ENCODE measurements at places on chromosomes 4 and X.

DNA sequence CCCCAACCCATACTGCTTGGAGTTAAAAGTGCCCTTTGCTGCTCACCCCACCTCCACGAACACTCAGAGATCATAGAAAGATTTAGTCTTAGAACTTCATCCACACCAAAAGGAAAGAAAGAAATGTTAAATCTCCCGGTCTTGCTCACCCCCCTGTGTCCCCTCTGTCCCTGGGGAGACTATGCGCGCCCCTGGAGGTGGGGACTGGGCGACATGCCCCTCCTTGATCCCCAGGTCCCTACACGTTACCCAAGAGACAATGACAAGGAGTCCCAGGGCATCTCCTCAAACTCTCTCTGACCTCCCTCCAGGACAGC is 620 bp downstream of the ITM2A start:
- DNase-seq = no peak

DNA sequence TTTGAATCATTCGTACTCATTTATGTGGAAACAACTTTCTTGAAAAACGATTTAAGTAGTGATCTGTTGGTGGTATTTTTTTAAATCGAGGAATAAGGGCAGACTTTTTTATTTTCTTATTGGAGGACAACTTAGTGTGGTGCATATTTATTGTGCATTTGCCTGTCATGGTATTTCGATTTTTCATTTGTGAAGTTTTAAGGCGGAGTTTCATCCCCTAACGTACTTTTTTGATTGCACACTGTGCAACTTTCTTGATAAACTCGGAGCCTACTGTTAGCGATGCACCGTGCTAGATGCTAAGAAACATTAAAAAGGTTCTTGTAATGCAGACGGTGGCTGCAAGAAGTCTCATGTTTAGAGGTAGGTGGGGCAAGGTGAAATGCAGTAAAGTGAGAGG is 1.4 kb downstream of the ZFX start:
- DNase-seq = no peak

GRCh38 chrX:119990556-119991004 is 47.0 kb upstream of the NKAP start:
- DNase-seq = no peak

DNA sequence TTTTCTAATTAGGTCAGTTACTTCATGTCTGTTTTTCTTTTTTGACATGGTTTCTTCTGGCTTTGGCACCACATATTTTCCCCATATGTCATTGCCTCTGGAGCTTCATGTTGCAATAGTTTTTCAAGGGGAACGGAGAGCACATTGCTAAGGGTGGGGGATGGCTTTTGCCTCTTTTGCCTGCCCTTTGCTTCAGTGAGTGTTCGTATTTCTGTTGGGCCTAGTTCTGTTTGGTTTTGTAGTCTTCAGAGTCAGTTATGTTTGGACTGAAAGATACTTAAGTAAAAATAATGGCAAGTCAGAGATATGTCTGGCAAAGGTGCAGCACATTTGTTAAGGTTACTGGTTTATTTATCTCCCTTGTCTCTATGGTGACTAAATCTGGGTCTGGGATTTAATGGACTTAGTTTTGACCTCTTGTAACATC is 29.1 kb downstream of the FHL1 start:
- no peak for DNase-seq

GRCh38 chr4:164396439-164396838 is 357.5 kb upstream of the SMIM31 start:
- no peak for DNase-seq

- DNase-seq = no peak
Measured at GRCh38 chr4:159363361-159363760, 260.5 kb downstream of the RAPGEF2 start.

GRCh38 chr4:80412322-80412721 is 76.8 kb downstream of the CFAP299 start:
- no peak for DNase-seq

GRCh38 chrX:38831949-38832348 is 30.7 kb downstream of the MID1IP1 start:
- DNase-seq = no peak

DNA sequence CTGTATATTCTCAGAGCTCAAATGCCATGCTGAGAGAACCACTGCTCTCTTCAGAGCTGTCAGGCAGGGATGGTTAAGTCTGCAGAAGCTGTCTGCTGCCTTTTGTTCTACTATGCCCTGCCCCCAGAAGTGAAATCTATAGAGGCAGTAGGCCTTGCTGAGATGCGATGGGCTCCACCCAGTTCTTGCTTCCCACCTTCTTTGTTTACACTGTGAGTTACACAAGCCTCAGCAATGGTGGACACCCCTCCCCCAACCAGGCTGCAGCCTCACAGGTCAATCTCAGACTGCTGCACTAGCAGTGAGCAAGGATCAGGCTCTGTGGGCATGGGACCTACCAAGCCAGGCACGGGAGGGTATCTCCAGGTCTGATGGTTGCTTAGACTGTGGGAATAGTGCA is 271.6 kb downstream of the CENPC start:
- no peak for DNase-seq

DNA sequence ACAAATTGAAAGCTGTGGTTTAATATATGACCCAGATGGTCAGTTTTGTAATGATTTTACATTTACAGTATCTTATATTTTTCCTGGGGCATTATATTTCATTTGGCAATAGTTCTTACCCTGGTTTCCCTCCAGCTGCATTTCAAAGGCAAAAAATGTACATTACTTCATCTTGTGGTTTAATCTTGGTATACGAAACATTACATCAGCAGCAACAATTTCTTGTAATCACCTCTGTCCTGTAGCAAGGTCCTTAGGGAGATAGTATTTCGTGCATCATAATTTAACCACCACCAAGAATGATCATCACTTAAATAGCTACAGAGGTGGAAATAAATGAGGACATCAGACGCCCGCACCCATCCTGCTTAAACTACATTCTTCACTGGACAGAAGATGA is 48.8 kb downstream of the HS6ST2 start:
- DNase-seq = no peak

GRCh38 chr4:187789078-187789477 is 206.5 kb upstream of the ZFP42 start:
- DNase-seq = no peak

- peak; percentile 17 for DNase-seq
Measured at GRCh38 chr4:2245787-2246275, 3.9 kb upstream of the HAUS3 start.

DNA sequence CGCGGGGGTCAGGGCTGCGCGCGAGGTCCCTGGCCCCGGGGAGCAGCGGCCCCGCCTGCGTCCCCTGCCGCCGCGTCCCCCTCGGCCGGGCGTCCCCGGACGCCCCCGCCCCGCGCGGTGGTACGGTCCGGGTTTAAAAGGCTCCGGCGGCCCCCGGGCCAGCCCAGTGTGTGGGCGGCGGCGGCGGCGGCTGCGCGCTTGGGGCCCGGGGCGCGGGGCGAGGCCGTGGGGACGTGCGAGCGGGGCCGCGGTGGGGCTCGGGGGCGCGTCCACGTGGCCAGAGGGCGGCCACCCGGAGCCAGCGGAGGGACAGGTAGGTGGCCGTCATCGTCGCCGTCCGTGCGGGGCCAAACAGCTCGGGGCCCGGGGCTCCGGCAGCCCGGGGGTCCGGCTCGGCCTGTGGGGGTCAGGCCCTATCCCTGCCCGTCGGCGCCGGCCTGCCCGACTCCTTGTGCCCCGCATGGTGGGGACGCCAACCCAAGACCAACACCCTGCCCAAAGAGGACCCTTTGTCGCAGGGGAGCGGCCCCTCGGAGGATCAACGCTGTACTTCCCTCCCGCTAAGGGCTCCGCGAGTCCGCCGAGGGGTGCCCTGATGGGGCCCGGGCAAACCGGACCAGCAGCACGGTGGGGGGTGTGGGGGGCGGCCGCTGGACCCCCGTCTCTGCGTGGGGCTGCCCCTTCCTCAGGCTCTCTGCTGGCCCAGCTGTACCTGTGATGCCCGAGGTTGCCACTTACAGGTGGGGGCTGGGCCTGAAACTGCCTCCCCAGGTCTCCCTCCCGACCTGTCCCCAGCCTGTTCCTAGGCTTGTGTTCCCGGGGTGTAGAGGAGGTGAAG is at the start of gene PLXNA3:
TSS of gene PLXNA3 (plus strand) at position 166 of the 838 bp plus-strand sequence. CDS start 1,903 bp downstream, outside the sequence.
- peak; percentile 55 for DNase-seq

- no peak for DNase-seq
Measured at GRCh38 chr4:3611778-3612177, 79.6 kb upstream of the LRPAP1 start.

GRCh38 chr4:44660396-44660795 is 9.0 kb upstream of the YIPF7 start:
- no peak for DNase-seq

DNA sequence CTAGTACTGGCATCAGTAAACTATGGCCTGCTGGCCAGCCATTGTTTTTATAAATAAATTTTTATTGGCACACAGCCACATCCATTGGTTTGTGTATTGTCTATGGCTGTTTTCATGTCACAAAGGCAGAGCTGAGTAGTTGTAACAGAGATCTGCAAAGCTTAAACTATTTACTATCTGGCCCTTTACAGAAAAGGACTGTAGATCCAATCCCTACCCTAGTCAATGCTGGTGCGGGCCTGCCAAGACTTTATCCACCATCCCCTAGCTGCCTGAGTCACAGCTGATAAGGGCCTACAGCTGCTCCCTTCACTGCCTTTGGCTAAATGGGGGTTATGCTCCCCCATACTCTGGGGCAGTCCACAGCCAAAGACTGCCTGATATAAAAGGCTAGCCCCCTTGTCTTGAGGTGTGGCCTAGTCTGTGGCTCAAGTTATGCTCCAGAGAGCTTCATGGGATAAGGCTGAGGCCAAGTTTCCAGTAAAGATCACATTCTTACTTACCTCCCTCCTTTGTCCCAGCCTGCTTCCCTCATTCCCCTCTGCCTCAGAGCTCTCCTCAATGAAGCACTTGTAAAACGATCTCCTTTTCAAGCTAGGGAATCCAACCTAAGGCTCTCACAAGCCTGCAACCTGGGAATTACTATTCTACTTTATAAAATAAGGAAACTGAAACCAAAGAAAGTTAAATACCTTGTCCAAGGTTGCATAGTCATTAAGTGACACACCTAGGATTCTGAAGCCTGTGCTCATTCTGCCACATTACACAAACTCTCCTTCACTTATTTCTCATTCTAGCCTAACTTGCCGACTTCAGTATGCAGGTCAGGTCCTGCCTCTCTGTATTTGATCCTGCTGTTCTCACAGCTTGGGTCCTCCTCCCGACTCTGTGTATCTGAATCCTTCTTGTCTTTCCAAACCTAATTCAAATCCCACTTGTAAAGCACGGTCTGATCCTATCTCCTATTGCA is 20.7 kb downstream of the ACE2 start:
- DNase-seq = peak; percentile 23

GRCh38 chrX:1507511-1508463 is 29.2 kb downstream of the P2RY8 start:
- DNase-seq = no peak

- no peak for DNase-seq
Measured at GRCh38 chr4:162241857-162242256, 78.1 kb upstream of the FSTL5 start.

DNA sequence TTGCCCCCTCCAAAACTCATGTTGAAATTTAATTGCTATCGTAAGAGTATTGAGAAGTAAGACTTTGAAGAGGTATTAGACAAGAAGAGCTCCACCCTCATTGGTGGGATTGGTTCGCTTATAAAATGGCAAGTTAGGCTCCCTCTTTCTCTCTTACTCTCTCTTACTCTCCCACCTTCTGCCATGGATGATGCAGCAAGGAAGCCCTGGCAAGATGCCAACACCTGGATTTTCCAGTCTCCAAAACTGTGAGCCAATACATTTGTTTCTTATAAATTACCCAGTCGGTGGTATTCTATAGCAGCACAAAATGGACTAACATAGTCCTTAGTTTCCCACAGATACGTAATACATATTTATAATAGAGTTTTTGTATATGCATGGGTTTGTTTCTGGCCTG is 119.4 kb downstream of the DDIT4L start:
- DNase-seq = no peak

GRCh38 chr4:139191373-139191772 is 14.4 kb upstream of the ELF2 start:
- no peak for DNase-seq

DNA sequence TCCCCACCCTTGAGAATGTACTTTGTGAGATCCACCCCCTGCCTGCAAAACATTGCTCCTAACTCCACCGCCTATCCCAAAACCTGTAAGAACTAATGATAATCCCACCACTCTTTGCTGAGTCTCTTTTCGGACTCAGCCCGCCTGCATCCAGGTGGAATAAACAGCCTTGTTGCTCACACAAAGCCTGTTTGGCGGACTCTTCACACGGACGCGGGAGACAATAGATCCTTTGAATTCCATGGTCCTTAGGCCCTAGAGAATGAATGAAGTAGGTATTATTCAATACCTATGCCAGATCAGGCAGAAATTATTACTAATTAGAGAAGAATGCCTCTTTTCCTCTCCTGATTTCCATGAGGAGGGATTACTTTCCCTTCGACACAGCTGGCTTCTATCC is 101.0 kb downstream of the GPAT3 start:
- DNase-seq = no peak

GRCh38 chr4:182922501-182923284 is 5.5 kb upstream of the DCTD start:
- DNase-seq = no peak

GRCh38 chrX:115462406-115462805 is 98.6 kb upstream of the PLS3 start:
- no peak for DNase-seq
